Tongue (tissue), 3 donors: ENCODE measurements at places on chromosomes 7 and 10. TPM values are rescaled to one million over a fixed set of nuclear protein-coding genes. Genes with fewer than 3 reads are reported as not detected.

DNA sequence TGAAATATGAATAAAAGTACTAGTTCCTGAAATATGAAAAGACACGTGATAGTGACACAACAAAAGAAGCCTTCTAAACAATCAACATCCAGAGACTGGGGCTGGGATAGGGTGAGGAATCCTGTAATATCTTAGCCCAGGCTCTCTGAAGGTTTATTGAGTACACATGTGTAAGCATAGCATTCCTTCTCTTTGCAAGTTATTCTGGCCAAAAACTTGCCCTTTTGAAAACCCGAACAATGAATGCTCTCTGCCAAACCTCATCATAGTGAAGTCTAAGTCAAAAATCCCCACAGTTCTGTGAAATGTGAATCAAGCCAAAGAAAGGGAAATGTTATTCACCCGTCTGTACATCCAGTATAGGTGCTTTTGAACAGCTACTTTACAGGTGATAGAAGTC lies 11.6 kb downstream of the SEMA3D start:
- peak; percentile 21 for DNase-seq

DNA sequence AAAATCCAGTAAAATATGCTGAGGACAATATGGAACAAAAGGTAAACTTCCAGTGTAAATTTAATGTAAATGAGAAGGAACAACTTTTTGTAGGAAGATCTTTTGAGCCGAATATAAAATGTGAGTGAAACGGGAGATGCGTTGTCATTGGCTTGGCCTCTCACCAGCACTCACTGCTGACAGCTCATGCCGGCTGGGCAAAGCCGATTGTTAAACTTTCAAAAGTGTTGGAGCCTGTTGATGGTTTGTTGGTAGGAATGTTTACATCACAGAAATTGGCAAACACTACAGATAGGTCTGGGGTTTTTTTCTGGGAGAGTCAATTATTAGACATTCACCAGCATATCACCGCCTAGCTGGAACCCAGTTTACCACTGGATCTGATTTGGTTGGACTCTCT lies 6.1 kb downstream of the PSTK start:
- DNase-seq: no peak

DNA sequence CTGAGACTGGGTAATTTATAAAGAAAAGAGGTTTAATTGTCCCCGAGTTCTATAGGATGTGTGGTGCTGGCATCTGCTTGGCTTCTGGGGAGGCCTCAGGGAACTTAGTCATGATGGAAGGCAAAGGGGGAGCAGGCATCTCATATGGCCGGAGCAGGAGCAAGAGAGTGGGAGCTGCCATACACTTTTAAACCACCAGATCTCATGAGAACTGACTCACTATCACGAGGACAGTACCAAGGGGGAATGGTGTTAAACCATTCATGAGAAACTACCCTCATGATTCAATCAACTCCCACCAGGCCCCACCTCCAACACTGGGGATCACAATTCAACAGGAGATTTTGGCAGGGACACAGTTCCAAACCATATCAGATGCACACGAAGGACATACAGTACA lies 199.9 kb upstream of the DPP6 start:
- DNase-seq: no peak

DNA sequence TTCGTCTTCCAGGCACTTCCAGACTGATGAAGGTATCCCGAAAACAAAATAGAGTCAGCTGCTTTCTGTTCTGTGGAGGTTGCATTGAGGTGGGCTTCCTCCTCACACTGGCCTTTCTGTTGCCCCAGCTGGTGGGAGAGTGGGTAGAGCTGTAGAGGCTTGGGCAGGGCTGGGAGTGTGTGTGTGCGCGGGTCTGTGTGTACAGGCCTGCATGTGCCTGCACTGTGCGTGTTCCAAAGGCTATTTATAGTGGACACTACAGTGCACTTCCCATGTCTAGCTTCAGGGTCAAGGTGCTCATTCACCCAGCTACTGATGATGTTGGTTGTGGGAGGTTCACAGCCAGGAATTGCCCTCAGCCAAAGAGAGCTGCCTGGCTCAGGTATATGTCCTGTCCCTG lies 260.1 kb upstream of the HABP2 start:
- DNase-seq: no peak

DNA sequence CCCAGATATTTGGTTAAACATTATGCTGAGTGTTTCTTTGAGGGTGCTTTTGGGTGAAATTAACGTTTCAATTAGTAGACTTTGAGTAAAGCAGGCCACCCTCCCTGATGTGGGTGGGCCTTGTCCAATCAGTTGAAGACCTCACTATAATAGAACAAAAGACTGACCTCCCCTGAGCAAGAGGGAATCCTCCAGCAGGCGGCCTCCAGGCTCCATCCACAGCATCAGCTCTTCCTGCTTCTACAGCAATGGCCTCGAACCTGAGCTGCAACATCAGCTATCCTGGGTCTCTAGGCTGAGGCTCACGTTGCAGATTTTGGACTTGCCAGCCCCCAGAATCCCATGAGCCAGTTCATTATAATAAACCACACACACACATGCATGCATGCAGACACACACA lies 104.2 kb downstream of the PFKFB3 start:
- DNase-seq: no peak

- DNase-seq: peak; percentile 11
Observed at GRCh38 chr10:36351159-36351558, 709.1 kb upstream of the FZD8 start.

GRCh38 chr7:113800826-113801225 lies 118.0 kb downstream of the PPP1R3A start:
- DNase-seq: no peak

GRCh38 chr7:123923599-123923998 lies 1.4 kb upstream of the SPAM1 start:
- no peak for DNase-seq

- no peak for DNase-seq
Observed at GRCh38 chr7:75662579-75663301, 76.0 kb downstream of the HIP1 start.

GRCh38 chr7:157282141-157282801 lies 54.5 kb upstream of the DNAJB6 start:
- no peak for DNase-seq

DNA sequence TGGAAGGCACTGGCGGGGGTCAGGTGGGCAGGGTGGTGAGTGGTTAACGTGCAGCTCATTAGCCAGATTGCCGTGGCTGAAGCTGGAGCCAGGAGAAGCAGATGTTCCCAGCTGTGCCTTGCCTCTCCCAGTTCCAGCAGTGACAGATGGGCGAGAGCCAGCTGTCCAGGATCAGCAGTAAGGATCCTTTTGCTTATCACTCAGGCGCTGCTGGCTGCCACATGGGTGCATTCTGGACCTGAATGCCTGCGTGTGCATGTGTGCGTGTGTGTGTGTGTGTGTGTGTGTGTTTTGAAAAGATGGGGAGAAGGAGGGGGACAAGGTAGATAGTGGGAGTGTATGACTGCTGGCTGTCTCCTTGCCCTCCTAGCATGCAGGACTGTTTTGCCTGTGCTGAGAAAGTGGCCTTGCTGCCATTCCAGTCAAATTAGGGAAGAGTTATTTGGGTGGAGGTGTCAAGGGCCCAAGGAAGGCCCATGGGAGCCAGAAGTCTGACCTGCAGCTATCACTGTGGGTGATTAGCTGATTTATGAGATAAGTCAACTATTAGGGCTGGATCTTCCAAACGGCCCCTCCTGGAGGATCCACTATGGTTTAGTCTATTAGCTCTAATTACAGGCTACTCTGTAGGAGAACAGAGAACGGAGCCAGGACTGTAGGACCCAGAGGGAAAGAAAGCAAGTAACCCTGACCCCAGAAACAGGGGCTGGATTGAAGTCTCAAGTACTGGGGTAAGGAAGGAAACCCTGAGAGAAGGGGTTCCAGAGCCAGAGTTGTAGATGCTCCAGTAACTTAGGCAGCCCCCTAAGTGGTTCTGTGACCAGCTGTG lies 3.3 kb downstream of the EPHA1 start:
- DNase-seq: peak; percentile 93

DNA sequence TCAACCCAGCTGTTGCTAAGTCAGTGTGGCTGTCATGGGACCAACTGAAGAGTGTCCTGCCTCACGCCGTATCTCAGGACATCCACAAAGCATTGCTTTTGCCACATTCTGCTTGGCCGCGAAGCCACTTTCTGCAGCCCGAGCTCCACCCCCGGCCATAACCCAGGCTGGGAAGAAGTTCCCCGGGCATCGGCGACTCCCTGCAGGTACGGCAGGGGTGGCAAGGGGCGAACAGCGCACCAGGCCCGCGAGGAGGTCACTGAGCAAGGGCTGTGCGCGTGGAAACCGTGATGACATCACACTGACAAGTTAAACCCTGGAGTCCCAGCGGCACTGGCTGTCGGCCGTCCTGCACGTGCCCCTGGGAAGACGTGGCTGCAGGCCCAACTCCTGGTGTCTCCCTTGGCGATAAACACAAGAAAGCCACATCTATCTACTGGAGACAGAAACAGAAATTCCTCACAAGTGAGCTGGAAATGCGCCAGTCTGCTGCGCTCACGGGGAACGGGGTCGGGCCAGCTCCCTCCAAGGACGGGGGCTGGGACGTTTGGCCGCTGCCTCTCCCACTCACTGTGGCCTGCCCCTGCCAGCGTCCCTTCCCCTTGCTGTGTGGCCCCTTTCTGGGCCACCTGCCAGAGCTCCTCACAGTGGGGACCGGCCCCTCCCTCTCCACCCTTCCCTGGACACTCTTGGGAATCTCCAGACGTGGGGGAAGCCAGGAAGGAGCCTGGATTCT lies 326.3 kb downstream of the DNAJB6 start:
- peak; percentile 62 for DNase-seq

DNA sequence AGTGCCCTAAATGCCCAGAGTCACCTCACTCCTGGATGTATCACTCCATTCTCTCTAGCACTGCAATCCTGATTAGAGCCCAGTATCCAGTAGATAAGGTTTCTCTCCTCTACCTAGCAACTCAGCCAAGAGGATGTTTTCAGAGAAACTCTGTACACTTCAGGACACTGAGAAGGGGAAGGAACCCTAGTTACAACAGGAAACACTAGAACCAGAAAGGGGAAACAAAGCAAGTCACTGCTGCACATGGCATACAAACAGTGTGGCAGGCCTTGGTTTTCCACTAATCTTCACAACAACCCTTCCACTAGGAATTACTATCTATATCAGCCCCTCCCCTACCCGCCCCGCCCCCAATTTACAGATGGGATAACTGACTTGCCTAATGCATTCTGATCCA lies 1.6 kb downstream of the FAM204A start:
- DNase-seq: no peak

NFE2L3 gene
- 1.1 TPM for total RNA-seq

PILRB gene
- 14.8 TPM for total RNA-seq

CALHM3 gene
- total RNA-seq: not detected

FZD8 gene
- total RNA-seq: 23.8 TPM

FKBP9 gene
- 198 TPM for total RNA-seq
